ENCODE measurements at places on chromosomes 4 and X. TPM values are rescaled to one million over a fixed set of nuclear protein-coding genes. Genes with fewer than 3 reads are reported as not detected.

AREG gene
- 0.95 TPM for total RNA-seq

ITGB1BP2 gene
- 2.5 TPM for total RNA-seq

DNA sequence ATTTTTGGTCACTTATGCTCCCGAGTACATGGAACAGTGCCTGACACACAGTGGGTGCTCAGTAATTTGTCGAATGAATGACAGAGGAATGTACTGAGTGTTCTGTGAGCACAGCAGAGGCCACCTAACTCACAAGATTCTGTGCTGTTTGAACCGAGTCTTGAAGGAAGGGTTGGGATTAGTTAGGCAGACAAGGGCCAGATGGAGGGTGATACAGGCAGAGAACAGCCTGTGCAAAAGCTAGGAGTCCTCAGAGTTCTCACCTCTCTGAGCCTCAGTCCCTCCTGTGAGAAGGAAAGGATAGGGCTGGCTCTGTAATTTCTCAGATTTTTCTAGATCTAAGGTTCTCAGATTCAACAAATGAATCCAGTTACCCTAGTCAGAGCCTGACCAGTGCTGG, 108.8 kb downstream of the NHSL2 start:
- H3K4me1 ChIP-seq, result peaks cover 3% of the 10 kb centered on the region
- DNase-seq, result no peak
- no peak overlapping the region for H3K4me3 ChIP-seq
- no peaks in the 10 kb centered on the region for H3K27me3 ChIP-seq
- H3K36me3 ChIP-seq, result no peaks in the 10 kb centered on the region

- DNase-seq, result no peak
- no peak overlapping the region for H3K4me3 ChIP-seq
- H3K36me3 ChIP-seq, result no peaks in the 10 kb centered on the region
- H3K27me3 ChIP-seq, result no peaks in the 10 kb centered on the region
- no peak overlapping the region for H3K27ac ChIP-seq
Measured at GRCh38 chr4:172758586-172759340, 409.8 kb upstream of the GALNT7 start.

All from natural killer cell treated with Interleukin-12 subunit alpha and Interleukin-12 subunit beta and Interleukin-15 and Interleukin-18, amount 100 ng/mL, for 72 hours (primary cell).